AG10803 (cell line): ENCODE measurements at places on chromosomes 12 and 14.
A peak's percentile ranks its signal among the peaks of the same experiment; 100 is the strongest.

- DNase-seq: peak; percentile 10
Measured at GRCh38 chr12:103557628-103558010, 29.5 kb upstream of the STAB2 start.

- no peak for DNase-seq
Measured at GRCh38 chr14:96951511-96951910, 154.3 kb downstream of the VRK1 start.

DNA sequence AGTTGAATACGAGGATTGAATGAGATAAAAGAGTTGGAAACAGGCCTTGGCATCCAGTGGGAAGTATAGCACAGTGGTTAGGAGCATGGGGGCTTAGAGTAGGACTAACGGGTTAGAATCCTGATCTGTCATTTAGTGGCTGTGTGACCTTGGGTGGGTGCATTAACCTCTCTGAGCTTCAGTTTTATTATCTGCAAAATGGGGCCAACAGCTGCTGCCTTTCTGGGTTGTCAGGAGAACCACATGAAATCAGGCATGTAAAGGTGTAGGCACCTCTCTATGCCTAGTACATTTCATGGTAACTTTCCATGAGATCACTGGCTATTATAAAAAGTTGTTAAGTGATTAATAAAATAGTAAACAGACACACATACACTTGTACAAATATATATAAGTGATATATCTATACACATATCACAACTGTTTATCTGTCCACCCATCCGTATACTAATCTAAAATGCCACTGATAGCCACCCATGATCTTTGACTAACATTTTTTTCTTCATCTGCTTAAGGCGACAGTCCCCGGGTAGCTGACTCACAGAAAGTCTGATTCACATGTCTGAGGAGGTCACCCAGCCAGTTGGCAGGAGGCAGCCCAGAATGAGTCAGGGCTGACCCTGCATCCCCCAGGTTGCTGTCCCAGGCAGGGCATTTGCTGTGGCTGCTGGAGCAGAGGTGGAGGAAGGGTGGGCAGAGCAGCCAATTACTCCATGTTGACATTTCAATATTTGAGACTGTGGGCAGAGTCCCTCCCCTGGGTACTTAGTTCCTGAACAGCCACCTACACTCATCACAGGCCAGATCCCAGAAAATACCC lies 125.6 kb upstream of the NOS1 start:
- DNase-seq: peak; percentile 55

- DNase-seq: peak; percentile 75
Measured at GRCh38 chr12:80268924-80269749, 169.8 kb downstream of the OTOGL start.

DNA sequence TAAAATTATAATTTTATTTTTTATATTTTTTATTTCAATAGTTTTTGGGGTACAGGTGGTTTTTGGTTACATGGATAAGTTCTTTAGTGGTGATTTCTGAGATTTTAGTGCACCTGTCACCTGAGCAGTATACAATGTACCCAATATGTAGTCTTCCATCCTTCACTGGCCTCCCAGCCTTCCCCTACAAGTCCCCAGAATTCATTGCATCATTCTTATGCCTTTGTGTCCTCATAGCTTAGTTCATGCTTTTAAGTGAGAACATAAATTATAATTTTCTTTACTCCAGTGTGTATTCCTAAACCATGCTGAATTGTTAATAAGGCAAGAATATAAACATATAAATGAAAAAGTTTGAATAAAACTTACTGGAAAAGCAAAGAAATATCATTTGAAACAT lies 19.1 kb upstream of the NFKBIA start:
- DNase-seq: no peak

- peak; percentile 16 for DNase-seq
Measured at GRCh38 chr14:98138666-98139065, 1133.3 kb downstream of the BCL11B start.

- no peak for DNase-seq
Measured at GRCh38 chr14:94701861-94702370, 68.0 kb downstream of the GSC start.

DNA sequence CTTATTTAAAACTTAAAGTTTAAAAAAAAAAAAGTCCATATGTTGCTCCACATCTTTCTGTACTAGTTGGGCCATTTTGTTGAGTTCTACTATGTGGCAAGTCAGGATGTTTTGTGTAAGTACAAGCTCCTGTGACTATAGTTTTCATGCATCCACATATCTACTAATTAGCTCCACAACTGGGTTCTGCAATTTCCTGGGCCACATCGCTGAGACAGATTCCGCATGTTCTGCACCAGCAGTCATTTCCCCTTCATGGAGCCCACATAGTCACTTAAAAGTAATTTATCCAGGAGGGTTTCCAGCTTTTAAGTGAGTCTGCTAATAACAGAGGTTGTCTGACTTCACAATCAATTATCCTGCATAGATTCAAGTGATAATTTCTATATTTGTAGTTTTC lies 461.4 kb downstream of the ZFP36L1 start:
- DNase-seq: no peak

DNA sequence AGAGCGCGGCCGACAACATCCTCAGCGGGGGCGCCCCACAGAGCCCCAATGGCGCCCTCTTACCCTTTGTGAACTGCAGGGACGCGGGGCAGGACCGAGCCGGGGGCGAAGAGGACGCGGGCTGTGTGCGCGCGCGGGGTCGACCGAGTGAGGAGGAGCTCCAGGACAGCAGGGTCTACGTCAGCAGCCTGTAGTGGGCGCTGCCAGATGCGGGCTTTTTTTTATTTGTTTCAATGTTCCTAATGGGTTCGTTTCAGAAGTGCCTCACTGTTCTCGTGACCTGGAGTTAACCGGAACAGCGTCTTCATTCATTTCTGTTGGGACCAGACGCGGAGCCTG lies 103.8 kb upstream of the FKBP4 start:
- no peak for DNase-seq

- no peak for DNase-seq
Measured at GRCh38 chr12:122729583-122730214, 945 bp downstream of the HCAR1 start.

- peak; percentile 80 for DNase-seq
Measured at GRCh38 chr12:79691511-79692248, 916 bp upstream of the PAWR start.

GRCh38 chr12:49730568-49731101 lies 10.7 kb upstream of the TMBIM6 start:
- peak; percentile 32 for DNase-seq

- no peak for DNase-seq
Measured at GRCh38 chr12:121829250-121829918, 25.6 kb downstream of the SETD1B start.

- no peak for DNase-seq
Measured at GRCh38 chr12:38915429-38916182, 10.2 kb upstream of the CPNE8 start.

- DNase-seq: no peak
Measured at GRCh38 chr14:86940106-86940505, 1052.9 kb downstream of the GALC start.

DNA sequence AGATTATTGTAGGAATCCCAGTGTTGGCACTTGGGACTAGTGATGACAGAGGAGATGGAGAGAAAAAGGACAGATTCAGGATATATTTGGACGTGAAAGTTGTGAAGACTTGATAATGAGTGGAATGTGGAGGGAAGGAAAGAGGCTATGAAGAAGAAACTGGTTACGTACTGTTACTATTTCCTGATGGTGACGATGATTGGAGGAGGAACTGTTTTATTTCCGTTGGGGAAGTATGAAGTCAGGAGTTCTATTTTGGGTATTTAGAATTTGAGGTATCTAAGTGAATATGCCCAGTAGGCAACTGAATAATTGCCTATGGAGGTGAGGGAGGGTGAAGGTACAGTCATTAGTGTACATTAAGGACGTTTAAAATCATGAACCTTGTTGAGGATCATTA lies 207.2 kb downstream of the TMTC2 start:
- DNase-seq: no peak

DNA sequence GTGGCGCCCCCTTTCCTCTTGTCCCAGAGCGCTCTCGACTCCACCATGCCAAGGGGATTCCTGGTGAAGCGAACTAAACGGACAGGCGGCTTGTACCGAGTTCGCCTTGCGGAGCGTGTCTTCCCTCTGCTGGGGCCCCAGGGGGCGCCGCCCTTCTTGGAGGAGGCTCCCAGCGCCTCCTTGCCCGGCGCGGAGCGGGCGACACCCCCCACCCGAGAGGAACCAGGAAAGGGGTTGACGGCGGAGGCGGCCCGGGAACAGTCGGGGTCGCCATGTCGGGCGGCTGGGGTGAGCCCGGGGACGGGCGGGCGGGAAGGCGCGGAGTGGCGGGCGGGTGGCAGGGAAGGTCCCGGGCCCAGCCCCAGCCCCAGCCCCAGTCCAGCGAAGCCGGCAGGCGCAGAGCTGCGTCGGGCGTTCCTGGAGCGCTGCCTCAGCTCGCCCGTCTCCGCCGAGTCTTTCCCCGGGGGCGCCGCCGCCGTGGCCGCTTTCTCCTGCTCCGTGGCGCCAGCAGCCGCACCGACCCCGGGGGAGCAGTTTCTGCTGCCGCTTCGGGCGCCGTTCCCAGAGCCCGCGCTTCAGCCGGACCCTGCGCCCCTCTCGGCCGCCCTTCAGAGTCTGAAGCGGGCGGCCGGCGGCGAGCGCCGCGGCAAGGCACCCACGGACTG lies 376 bp downstream of the INSM2 start:
- no peak for DNase-seq

DNA sequence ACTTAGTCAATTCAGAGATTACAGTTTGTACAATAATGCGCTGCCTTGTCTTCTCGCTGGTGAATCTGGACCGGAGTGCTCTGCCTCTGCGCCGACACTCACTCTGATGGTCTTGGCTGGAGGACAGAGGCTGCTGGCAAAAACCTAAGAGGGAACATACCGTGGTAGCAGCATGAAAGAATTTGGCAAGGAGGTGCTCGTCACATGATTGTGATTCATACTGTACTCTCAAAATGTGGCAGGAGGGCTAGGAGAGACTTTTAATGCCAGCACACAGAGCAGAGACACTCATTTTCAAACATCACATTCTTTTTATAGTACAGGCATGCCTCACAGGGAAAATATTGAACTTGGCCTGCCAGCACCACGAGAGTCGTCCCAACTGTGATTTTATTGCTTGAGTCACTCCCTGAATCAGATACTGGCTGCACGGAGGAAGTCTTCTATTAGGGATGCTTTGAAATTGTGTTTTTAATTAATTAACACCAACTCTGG lies 67.8 kb downstream of the HMGA2 start:
- peak; percentile 100 for DNase-seq

DNA sequence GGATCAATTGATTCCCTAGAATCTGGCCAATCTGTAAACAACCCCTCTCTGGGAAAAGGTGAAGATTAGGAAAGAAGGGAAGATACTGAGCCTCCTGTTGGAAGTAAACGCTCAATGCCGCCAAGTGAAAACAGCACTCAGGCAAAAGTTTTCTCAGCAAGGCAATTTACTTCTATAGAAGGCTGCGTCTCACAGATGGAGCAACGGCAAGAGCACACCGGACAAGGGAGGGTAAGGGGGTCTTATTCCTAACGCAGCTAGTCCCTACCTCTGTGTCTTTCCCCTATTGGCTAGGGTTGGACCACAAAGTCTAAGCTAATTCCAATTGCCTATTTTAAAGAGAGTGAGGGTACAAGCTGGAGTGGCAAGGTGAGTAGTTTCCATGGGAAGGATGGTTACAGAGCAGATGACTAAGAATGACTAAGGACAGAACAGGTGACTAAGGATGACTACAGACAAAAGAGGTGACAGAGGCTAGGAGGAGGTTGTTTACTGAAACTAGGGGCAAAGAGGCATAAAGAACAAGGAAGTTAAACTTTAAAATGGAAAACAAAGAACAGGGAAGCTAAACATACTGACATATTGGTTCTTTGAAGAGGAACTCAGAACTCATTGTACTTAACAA lies 5.6 kb upstream of the TTC9 start:
- DNase-seq: no peak

DNA sequence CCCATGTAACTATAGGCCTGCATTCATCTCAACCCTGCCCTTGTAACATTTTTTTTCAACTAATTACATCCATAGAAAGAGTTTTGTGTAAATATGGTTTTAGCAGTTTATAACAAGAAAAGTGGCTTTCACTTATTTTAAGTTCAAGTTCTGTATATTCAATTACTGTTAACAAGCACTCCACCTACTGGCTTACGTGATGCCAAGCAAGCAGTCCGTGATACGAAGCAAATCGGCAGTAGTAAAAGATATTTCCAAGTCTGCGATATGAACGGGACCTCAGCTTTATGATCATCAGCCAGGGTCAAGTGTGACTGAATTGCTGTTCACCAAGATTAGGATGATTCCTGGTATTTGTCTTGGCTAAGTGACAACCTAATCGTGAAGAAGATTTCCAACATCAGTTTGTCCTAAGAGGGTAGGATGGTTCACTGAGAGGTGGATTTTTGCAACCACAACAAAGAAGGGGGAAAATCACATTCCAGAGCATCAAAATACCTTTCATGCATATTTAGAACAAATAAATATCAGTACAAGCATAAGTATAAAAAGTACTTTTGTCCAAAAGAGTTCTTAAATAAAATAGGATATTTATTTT lies 456.2 kb downstream of the FOXG1 start:
- DNase-seq: peak; percentile 61

DNA sequence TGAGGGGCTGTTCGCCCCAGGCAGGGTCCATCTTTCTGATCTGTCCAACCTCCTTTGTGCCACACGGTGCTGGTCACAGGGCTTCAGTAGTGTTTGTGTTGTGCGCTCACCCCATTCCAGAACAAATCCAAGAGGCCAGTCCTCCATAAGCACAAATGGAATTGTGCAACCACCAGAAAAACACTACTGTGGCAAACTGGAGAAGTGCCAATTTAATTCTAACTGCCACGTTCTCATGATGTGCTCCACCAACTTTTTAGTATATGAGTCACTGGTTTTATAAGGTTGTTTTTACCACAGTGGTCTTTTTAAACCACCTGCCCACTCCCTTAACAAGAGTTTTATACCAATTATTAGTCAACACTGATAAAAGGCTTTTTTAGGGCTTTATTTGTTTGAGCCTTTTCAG lies 380.2 kb downstream of the NAV3 start:
- peak; percentile 76 for DNase-seq

- peak; percentile 53 for DNase-seq
Measured at GRCh38 chr14:50773632-50774541, 57.1 kb downstream of the NIN start.

- no peak for DNase-seq
Measured at GRCh38 chr14:103704708-103705107, 10.5 kb downstream of the XRCC3 start.

- DNase-seq: peak; percentile 12
Measured at GRCh38 chr12:121061831-121062230, 22.8 kb upstream of the OASL start.

DNA sequence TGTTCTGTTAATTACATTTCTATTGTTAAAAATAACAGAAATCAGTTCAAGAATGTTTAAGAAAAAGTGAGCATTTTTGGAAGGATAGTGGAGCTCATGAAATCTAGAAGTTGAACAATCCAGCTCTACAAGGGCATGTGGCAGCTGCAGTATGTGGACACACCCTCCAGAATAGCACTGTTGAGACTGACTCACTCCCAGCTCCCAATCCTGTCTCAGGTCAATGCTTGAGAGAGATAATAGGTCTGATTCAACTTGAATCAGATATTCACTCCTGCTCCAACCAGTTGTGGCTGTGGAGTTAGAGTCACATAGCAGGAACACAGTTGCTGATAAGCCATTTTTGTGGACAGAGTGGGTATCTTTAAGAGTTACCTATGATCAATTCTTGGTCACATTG lies 113.0 kb upstream of the NTF3 start:
- peak; percentile 76 for DNase-seq
